Spinal cord (tissue), 10 donors: ENCODE measurements at places on chromosomes 12 and 14.

DNA sequence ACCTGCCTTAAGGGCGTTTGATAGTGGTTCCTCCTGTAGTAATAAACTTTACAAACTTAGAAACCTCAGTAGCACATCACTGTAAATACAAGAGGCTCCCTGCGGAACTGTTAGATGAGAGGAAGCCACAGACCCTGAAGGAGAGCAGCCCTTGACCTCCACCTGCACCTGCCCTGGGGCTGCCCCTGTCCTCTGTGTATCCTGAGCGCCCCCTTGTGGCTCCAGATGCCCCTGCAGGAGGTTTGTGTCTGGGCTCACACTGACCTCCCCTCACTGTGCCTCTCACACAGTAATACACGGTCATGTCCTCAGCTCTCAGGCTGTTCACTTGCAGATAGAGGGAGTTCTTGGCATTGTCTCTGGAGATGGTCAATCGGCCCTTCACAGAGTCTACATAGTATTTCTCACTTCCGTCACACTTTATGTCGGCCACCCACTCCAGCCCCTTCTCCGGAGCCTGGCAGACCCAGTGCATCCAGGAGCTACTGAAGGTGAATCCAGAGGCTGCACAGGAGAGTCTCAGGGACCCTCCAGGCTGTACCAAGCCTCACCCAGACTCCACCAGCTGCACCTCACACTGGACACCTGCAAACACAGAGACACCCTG lies 1059.8 kb downstream of the TMEM121 start:
- H3K4me1 ChIP-seq: no peaks in the 10 kb centered on the region
- no peak for DNase-seq
- no peak overlapping the region for H3K27ac ChIP-seq
- no peaks in the 10 kb centered on the region for H3K36me3 ChIP-seq

GRCh38 chr14:99755629-99756603 lies 37.3 kb upstream of the EML1 start:
- no peaks in the 10 kb centered on the region for H3K36me3 ChIP-seq
- H3K27me3 ChIP-seq: peaks cover 3% of the 10 kb centered on the region
- H3K4me1 ChIP-seq: peaks cover 73% of the 10 kb centered on the region
- H3K27ac ChIP-seq: no peak overlapping the region
- no peak overlapping the region for H3K4me3 ChIP-seq

DNA sequence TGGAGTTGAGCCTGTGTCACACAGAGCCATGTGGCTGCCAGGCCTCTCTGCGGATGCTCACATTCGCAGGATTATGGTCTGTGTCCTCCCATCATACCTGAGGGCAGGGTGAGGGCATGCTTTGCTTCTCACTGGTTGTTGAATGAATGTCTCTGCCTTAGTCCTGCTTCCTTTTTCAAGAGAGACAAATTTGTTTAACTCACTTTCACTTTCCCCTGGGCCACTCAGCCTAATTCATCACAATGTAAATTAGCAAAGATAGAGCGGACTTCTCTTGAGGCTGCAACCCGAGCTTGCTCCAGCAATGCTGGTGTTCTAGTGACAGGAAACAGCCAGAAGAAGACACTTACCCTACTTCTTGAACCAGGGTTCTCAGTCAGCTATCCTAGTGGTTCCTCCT lies 35.5 kb upstream of the PAX9 start:
- DNase-seq: no peak
- H3K4me1 ChIP-seq: no peaks in the 10 kb centered on the region
- H3K4me3 ChIP-seq: no peak overlapping the region
- H3K27me3 ChIP-seq: peaks cover 11% of the 10 kb centered on the region

- DNase-seq: no peak
- no peak overlapping the region for H3K27ac ChIP-seq
- H3K4me1 ChIP-seq: no peaks in the 10 kb centered on the region
- no peaks in the 10 kb centered on the region for H3K36me3 ChIP-seq
- H3K27me3 ChIP-seq: no peaks in the 10 kb centered on the region
Measured at GRCh38 chr14:105993814-105994213, 467.4 kb downstream of the TMEM121 start.

- no peaks in the 10 kb centered on the region for H3K4me1 ChIP-seq
- peaks cover 8% of the 10 kb centered on the region for H3K36me3 ChIP-seq
- no peak for DNase-seq
- H3K27ac ChIP-seq: no peak overlapping the region
- no peaks in the 10 kb centered on the region for H3K27me3 ChIP-seq
- no peak overlapping the region for H3K4me3 ChIP-seq
Measured at GRCh38 chr12:39331539-39332261, 111.2 kb downstream of the KIF21A start.
